ENCODE measurements at places on chromosomes 5 and 9.

DNA sequence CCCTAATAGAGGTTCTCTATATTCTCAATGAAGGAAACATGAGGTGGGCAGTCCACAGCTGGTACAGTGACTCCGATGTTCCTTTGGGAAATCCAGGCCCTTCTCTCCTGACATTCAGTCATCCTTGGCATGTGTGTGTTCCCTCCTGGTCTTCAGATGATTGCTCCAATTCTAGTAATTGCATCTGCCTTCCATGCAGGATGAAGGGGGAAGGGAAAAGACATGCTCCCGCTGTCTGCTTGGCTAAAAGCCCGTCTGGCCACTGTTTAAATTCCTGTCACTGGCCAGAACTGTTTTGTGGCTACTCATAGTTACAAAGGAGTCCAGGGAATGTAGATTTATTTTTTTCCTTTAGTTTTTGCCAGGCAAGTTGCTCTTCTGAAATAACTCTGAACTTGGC is 65.0 kb downstream of the MAST4 start:
- DNase-seq, result no peak
- no peaks in the 10 kb centered on the region for H3K27me3 ChIP-seq
- no peak overlapping the region for H3K27ac ChIP-seq
- no peaks in the 10 kb centered on the region for H3K4me1 ChIP-seq

- no peak overlapping the region for H3K27ac ChIP-seq
- no peak for DNase-seq
- no peaks in the 10 kb centered on the region for H3K27me3 ChIP-seq
- H3K4me3 ChIP-seq, result no peak overlapping the region
- H3K4me1 ChIP-seq, result 0 out of 2 replicates have a peak, but pooled peaks cover 6% of the 10 kb centered on the region
Measured at GRCh38 chr9:82410306-82410705, 421.7 kb downstream of the SPATA31D1 start.

DNA sequence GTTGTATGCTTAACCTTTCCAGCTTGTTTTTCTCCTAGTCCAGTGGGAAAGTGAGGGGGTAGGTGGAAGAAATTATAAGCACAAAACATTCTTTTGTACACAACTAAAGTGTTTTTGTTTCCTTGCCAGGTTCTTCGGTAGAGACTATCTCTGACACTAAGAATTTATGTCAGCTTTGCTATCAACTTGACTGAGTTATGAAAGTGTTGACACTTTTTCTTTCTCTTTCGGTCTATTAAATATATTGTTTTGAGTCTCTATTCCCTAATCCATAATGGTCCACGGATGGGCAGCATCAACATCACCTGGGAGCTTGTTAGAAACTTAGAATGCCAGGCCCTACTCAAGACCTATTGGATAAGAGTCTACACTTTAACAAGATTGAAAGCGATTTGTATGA is 195.0 kb upstream of the ATP10B start:
- H3K36me3 ChIP-seq, result no peaks in the 10 kb centered on the region
- H3K4me1 ChIP-seq, result no peaks in the 10 kb centered on the region
- no peak for DNase-seq
- H3K4me3 ChIP-seq, result no peak overlapping the region
- H3K27ac ChIP-seq, result no peak overlapping the region
- no peaks in the 10 kb centered on the region for H3K27me3 ChIP-seq

GRCh38 chr9:78003730-78004129 is 27.9 kb downstream of the GNAQ start:
- H3K27me3 ChIP-seq, result no peaks in the 10 kb centered on the region
- H3K27ac ChIP-seq, result no peak overlapping the region
- no peak overlapping the region for H3K4me3 ChIP-seq

DNA sequence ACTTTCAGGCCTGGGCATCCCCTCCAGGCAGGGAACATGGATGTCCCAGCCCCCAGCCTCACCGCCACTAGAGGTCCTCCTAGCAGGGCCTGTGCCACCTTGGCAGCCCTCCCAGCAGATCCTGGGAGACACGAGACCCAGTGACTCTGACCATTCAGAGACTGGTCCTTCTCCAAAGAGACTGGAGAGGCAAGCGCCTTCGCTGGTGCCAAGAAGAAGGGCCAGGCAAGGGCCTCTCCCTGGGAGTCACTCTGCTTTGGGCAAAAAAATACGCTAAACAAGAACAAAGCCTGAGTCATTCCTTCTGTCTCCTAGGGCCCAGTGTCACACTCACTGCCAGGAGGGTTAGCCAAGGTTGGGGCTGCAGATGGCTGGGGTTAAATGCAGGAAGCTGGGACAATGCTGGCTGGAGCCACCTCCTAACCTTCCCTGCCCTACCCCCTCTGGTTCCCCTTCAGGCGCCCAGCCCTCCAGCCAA is 35.3 kb upstream of the SMIM23 start:
- H3K36me3 ChIP-seq, result no peaks in the 10 kb centered on the region
- H3K4me3 ChIP-seq, result no peak overlapping the region
- peak; percentile 7 for DNase-seq
- no peaks in the 10 kb centered on the region for H3K4me1 ChIP-seq
- no peak overlapping the region for H3K27ac ChIP-seq

- no peak for DNase-seq
- no peaks in the 10 kb centered on the region for H3K27me3 ChIP-seq
- no peaks in the 10 kb centered on the region for H3K4me1 ChIP-seq
- no peak overlapping the region for H3K4me3 ChIP-seq
- H3K36me3 ChIP-seq, result peaks cover 34% of the 10 kb centered on the region
Measured at GRCh38 chr9:109417585-109418544, 80.2 kb downstream of the PTPN3 start.

- no peaks in the 10 kb centered on the region for H3K36me3 ChIP-seq
- H3K4me1 ChIP-seq, result no peaks in the 10 kb centered on the region
- H3K27me3 ChIP-seq, result peaks cover 28% of the 10 kb centered on the region
- no peak overlapping the region for H3K4me3 ChIP-seq
Measured at GRCh38 chr5:146971401-146971800, 92.8 kb upstream of the PPP2R2B start.

- no peaks in the 10 kb centered on the region for H3K27me3 ChIP-seq
- H3K4me3 ChIP-seq, result no peak overlapping the region
- DNase-seq, result no peak
- H3K36me3 ChIP-seq, result no peaks in the 10 kb centered on the region
- no peaks in the 10 kb centered on the region for H3K4me1 ChIP-seq
Measured at GRCh38 chr9:4382722-4383317, 83.0 kb upstream of the GLIS3 start.

GRCh38 chr9:111959468-111960359 is 63.1 kb downstream of the UGCG start:
- DNase-seq, result peak; percentile 73
- no peaks in the 10 kb centered on the region for H3K36me3 ChIP-seq
- no peaks in the 10 kb centered on the region for H3K27me3 ChIP-seq
- no peak overlapping the region for H3K4me3 ChIP-seq
- H3K4me1 ChIP-seq, result peaks cover 35% of the 10 kb centered on the region

DNA sequence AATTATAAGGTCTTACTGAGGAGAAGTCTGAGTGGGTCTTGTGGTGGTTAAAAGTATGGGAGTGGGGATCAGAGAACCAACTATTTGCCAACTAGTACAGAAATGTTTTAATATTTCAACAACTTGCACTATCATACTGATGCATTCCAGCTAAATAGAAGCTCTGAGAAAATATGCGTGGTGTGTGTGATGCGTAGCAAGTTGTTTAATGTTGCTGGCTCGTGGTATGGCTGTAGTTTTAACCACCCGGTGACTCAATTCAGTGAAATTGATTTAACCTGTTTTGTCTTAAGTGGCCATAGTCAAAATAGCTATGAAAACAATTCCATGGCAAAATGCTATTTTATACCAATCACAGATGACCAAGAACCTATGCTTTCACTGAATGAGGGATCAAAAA is 176.5 kb upstream of the SLC24A2 start:
- H3K27me3 ChIP-seq, result no peaks in the 10 kb centered on the region
- H3K27ac ChIP-seq, result no peak overlapping the region
- no peaks in the 10 kb centered on the region for H3K4me1 ChIP-seq
- no peak for DNase-seq

DNA sequence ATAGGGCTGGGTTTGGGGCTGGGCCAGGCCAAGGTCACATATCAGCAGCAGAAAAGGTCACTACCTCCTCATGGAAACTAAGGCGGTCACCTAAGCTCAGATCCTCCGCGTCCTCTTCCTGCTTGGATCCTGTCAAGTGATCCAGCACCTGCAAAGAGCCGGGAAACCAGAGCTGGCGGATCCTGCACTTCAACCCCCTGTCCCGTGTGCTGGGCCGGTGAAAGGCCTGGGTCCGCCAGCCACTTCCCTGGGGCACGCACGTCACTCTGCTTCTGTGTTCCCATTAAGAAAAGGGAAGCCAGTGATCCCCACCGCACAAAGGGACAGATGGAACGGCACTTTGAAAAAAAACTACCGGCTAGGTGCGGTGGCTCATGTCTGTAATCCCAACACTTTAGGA is 61.3 kb upstream of the STXBP1 start:
- H3K27ac ChIP-seq, result no peak overlapping the region
- peaks cover 48% of the 10 kb centered on the region for H3K4me1 ChIP-seq
- H3K36me3 ChIP-seq, result peaks cover 4% of the 10 kb centered on the region

GRCh38 chr9:126343271-126343700 is 16.7 kb downstream of the MVB12B start:
- H3K27me3 ChIP-seq, result no peaks in the 10 kb centered on the region
- DNase-seq, result no peak
- H3K36me3 ChIP-seq, result no peaks in the 10 kb centered on the region

DNA sequence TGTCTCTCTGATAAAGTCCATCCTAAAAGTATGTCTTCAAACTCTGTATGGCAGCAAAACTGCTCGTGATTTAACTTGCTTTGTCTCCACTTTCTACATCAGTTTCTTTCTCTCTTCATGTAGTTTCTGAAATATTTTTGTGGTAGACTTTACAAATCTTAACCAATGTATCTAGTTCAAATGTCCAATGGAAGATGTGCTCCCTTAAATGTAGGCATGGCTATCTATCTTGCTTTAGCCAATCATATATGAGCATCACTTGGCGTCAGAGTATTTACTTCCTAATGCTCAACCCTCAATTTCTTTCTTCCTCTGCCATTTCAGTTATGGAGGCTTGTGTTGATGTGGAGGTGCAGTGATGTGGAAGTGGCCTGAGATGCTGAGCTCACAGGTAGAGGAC is 206.1 kb upstream of the ZNF608 start:
- no peaks in the 10 kb centered on the region for H3K4me1 ChIP-seq
- no peaks in the 10 kb centered on the region for H3K36me3 ChIP-seq
- no peak for DNase-seq
- no peak overlapping the region for H3K27ac ChIP-seq
- no peaks in the 10 kb centered on the region for H3K27me3 ChIP-seq

GRCh38 chr5:179137643-179138567 is 77.7 kb downstream of the ZNF354C start:
- DNase-seq, result no peak
- H3K27ac ChIP-seq, result no peak overlapping the region
- no peaks in the 10 kb centered on the region for H3K36me3 ChIP-seq
- H3K4me3 ChIP-seq, result no peak overlapping the region
- no peaks in the 10 kb centered on the region for H3K4me1 ChIP-seq

- DNase-seq, result peak; percentile 60
- H3K27me3 ChIP-seq, result no peaks in the 10 kb centered on the region
- H3K36me3 ChIP-seq, result no peaks in the 10 kb centered on the region
- peaks cover 16% of the 10 kb centered on the region for H3K4me1 ChIP-seq
- H3K4me3 ChIP-seq, result no peak overlapping the region
- no peak overlapping the region for H3K27ac ChIP-seq
Measured at GRCh38 chr5:9325549-9325948, 220.3 kb downstream of the SEMA5A start.

DNA sequence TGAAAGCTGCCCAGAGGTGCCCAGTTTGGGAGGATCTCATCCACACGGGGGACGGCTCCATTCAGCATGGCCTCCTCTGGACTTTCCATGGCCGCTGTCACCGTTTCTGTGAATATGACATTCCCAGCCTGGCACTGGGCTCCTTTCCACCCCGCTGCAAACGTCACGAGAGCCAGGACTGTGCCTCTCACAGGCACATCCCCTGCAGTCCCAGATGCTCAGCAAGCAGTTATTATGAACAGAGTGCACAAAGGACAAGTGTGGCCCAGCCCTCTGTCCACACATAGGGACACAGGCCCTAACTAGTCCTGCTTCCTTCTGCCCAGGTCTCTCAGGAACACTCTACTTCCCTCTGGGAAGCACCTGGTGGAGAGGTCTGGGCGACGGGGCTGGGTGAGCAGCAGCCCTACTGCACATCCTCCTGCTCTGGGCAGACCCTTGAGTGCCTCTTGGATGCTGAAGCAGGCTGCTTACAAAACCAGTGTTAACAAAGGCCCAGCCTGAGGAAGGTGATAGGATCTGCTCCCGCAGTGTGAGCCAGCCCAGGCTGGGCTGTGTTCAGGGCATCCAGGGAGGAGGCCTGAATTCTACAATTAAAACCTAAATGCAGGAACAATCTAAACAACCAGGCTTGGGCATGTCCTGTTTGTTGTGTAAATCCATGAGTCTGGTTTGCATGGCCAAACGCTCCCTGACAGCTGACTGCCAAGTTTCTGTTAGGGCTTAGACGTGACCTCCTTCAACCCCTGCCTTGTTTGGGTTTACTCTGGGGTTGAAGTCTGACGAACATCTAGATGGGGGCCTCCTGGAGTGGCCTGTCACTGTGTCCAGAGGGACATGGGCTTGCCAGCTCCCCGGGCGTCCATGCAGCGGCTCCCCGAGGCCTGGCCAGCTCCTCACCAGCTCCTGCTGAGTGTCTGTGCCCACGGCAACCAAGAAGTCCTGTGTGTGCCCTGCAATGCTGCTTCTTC is 269.8 kb downstream of the GADD45G start:
- H3K4me1 ChIP-seq, result no peaks in the 10 kb centered on the region
- H3K27ac ChIP-seq, result no peak overlapping the region
- no peak overlapping the region for H3K4me3 ChIP-seq
- peaks cover 88% of the 10 kb centered on the region for H3K27me3 ChIP-seq
